Activated CD4-positive, alpha-beta T cell treated with anti-CD3 and anti-CD28 coated beads, Interleukin-2, amount 50 U/mL, for 1 hour (primary cell): ENCODE measurements at places on chromosomes 3 and 15.

GRCh38 chr3:23815879-23816278 is 10.1 kb downstream of the UBE2E1 start:
- no peak for DNase-seq

DNA sequence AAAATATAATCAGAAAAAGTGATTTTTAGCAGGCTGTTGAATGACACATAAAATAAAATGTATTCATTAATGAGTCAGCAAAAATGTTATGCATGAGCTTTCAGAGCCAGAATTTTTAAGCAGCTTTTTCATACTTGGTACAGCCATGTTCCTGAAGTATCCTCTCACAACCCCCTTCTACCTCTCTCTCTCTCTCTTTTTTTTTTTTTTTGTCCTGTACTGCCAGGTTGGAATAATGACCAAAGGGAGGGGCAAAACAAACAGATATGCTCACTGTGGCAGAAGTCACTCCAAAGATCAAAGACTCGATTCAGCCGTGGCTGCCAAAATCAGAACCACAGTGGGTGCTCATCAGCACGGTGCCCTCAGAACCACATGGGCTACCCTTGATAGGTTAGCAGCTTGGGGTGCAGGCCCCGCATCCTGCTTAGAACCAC is 383.0 kb downstream of the ZBTB20 start:
- no peak for DNase-seq

DNA sequence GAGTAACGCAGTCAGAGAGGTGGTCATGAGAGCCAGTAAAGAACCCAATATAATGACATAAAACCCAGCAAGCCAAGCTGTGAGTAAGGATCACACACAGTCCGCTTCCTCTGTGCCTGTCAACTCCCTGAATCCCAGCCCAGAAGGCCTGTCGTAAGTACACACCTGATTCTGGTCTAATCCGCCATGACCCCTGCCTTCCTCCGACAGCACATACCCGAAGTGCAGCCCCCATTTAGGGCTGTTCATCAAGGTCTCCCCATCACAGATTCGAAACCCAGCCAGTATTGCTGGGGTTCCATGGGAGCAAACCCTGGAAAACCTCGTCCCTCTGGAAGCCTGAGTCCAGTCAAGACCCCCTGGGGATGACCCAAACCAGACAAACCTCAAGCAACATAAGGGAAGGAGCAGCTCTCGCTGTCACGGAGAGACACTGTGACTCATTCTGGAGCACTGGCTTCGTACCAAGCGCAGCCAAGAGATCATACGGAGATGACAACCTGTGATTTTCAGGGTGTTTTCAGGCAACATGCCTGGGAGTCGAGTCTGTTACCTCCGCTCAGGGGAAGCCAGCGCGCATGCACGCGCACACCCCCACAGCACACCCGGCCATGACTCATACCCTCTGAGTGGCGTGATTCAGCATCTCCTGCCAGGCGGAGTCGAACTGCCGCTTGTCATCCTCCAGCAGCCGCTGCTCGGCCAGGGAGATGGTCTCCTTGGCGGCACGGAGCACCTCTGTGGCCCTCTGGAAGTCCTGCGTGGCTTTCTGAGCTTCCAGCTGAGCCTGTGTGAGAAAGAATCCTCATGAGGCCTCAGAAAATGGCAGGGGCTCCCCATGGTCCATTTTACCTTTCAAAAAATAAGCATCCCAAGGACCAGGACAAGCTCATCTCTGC is 63.0 kb downstream of the SH3BP5 start:
- peak; percentile 82 for DNase-seq

DNA sequence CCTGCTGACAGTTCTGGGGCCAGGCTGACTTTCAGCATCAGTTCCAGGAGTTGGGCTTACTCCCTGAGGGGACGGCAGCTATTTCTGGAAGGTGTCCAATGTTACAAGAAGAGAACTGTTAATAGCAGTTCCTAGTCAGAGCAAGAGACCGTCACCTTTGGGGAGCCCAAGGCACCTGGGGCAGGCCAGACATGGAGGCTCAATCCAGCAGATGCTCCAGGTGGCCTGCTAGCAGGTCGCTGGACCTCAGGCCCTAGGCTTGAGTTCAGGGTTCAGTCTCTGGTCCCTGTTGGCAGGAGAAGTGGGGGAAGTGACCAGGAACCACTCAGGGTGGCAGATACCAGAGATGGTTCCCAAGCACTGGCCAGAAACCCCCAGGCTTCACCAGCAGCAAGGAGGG is 25.9 kb downstream of the C3orf20 start:
- DNase-seq, result no peak

GRCh38 chr3:48503401-48504050 is 448 bp downstream of the SHISA5 start:
- no peak for DNase-seq

DNA sequence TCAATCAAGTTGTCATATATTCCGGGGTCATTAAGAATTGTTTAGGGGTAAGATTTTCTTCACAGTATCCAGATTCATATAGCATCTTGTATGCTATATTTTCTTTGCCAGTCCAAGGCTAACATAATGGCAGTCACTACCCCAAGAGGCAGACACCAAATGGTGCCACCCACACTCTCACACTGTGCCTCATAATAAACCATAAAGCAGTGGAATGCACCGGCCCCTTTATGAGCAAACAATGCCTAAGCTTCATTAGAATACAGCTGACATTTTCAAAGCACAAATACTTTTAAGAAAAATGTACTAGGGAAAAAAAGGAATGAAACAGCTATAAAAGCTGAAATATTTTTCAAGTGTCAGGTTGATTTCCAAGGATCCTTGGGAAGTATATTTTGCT is 121.6 kb downstream of the TFDP2 start:
- DNase-seq, result no peak

- no peak for DNase-seq
These were observed 1092.5 kb upstream of the EPHA6 start for GRCh38 chr3:95721938-95722337.

GRCh38 chr15:45391746-45392583 is 13.6 kb upstream of the GATM start:
- DNase-seq, result no peak

DNA sequence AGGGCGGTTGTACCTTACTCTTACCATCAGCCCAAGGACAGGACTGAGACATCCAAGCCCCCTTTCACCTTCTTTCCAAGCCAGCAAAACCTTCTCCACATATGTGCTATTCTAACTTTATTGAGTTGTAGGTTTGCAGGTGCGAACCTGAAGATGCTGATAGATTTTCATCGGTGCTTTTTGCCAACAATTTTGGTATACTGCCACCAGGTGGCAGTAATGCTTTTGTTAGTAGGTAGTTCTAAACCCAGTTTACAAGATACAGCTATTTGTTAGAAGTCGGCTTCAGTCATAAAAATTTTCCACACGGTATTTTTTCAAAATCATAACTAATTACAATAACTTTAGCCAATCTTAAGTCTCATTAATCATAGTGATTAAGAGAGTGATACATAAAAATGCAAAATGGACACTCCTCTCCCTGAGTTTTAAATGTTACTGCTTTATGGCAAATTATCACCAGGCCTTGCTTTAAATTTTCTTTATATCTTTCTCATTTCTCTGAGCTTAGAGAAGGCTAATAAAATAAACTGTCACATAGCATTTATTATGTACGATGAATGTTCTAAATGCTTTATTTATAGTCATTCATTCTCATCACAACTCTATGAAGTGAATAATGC is 636 bp downstream of the TBC1D21 start:
- no peak for DNase-seq

GRCh38 chr3:194084284-194084683 is 51.7 kb upstream of the HES1 start:
- DNase-seq, result no peak

DNA sequence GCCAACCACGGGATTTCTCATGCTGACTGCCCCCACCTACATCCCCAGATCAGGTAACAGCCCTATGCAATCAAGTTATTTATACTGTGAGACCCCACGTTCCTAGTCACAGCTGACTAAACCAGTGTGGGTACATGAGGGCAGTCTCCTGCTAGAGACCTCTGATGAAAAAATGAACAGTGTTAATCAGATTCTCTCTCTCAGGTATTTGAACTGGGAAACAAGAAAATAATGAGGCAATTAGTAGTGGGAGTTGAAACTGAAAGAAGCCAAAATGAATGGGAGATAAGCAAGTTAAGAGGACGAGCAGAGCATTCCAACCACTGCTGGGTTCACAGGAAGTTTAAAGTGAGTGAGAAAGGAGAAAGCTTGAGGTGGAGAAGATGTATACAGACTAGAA is 98.5 kb upstream of the MYO5C start:
- DNase-seq, result no peak

DNA sequence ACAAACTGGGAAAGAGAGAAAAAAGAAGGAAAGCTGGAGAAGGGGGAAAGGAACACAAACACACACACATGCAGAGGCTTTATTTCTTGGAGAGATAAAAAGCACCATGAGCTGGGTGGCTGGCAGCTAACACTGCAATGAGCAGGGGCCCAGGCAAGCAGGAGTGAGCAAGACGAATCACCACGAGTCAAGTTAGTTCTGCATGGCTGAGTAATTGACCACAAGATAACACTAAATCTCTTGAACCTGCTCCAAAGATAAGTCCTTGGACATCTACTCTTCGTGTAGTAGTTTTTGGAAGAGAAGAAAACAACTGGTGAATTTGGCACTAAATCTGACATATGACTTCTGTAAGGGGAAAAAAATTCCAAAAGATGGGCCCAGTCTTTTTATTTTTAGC is 100.9 kb downstream of the MYO5A start:
- DNase-seq, result no peak

- peak; percentile 21 for DNase-seq
These were observed 75.1 kb upstream of the VGLL4 start for GRCh38 chr3:11718637-11719405.

GRCh38 chr3:8517487-8517886 is 15.9 kb downstream of the LMCD1 start:
- DNase-seq, result no peak

- no peak for DNase-seq
These were observed 55.8 kb downstream of the POLR2M start for GRCh38 chr15:57762302-57762701.

GRCh38 chr3:28328188-28329151 is 20.1 kb upstream of the ZCWPW2 start:
- no peak for DNase-seq

GRCh38 chr3:69541711-69542088 is 155.8 kb upstream of the FRMD4B start:
- no peak for DNase-seq

GRCh38 chr3:141261472-141262307 is 30.1 kb downstream of the PXYLP1 start:
- no peak for DNase-seq

DNA sequence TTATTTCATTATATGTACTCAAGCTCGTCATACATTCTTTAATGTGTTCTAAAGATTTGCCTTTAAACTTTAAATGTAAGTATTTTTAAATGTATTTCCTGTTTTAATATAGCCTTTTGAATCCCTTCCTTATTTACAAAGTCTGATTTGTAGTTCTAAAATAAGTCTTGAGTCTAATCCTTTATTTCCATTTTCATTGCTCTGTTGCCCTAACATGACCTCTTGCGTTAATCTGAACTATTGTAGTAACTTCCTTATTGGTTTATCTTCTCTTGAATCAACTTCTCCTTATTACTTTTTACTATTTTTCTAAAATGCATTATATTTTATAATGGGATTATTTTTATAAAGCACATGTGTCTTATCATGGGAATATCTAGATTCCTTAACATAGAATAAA is 24.0 kb downstream of the KNL1 start:
- no peak for DNase-seq

DNA sequence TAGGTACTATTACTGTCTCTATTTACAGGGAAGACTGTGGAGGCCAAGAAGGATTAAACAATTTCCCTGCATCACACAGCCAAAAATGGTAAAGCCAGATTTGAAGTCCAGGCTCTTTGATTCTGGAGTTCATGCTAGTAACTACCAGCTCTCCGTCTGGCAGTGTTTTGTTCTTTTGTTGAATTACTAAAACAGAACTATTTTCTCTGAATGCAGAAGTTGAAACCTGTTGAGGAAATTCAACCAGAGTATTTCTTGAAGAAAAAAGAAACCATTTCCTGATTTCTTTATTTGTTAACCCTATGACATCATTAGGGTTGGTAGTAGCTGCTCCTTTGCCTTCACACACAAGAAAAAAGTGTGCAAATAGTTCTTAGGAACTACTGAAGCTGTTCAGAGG is 34.3 kb downstream of the CRTC3 start:
- no peak for DNase-seq

- no peak for DNase-seq
These were observed 116.0 kb upstream of the LRRN1 start for GRCh38 chr3:3683261-3683660.

GRCh38 chr15:38197553-38197952 is 55.1 kb upstream of the SPRED1 start:
- DNase-seq, result no peak

GRCh38 chr15:41180206-41180789 is 50.3 kb downstream of the EXD1 start:
- no peak for DNase-seq

- no peak for DNase-seq
These were observed 158.0 kb downstream of the CTNNB1 start for GRCh38 chr3:41357271-41357670.

GRCh38 chr15:60375306-60375705 is 22.5 kb downstream of the ANXA2 start:
- no peak for DNase-seq

- no peak for DNase-seq
These were observed 75.7 kb downstream of the SPSB4 start for GRCh38 chr3:141126661-141127343.

- DNase-seq, result no peak
These were observed 404.1 kb downstream of the ZIC1 start for GRCh38 chr3:147813256-147813655.

DNA sequence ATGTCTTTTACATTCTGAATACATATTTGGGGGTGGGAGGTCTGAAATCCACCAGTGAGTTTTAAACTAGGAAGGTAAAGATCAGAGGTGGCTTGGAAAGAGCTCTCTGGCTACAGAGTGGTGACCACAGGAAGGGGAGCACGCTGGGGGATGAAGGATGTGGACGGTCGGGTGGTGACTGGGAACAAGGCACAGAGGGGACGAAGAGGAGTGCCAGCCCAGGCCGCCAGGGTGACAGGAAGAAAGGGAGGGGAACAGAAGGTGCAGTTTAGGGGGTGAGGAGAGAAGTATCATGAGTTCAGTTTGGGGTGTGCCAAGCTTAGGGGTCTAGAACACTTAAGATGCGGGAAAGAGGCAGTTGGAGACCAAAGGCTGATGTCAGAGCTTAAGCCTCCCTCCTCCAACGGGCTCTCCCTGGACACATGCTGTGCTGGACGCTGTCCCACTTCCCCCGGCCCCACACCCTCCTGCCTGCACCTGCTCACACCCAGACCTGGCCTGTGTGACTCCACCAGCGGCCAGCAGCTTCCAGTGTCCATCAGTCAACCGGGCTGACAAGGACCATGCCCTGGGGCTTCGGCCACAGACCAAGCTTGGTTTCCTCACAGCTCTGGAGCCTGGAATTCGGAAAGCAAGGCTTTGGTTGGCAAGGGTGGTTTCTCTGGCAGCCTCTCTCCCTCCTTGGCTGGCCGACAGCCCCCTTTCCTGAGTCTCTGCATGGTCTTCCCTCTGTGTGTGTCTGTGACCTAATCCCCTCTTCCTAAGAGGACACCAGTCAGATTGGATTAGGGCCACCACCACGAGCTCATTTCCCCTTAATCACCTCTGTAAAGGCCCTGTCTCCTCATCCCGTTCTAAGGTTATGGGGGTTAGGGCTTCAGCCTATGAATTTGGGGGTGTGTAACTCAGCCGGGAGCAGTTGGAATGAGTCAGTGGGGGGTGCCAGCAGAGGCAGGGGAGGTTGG is 120.4 kb upstream of the IQSEC1 start:
- DNase-seq, result no peak
